Aorta (tissue), 5 donors: ENCODE measurements at places on chromosomes 5 and 9. TPM values are rescaled to one million over a fixed set of nuclear protein-coding genes. Genes with fewer than 3 reads are reported as not detected.

GRCh38 chr5:74693191-74693590 lies 8.2 kb downstream of the HEXB start:
- no peak for DNase-seq

DNA sequence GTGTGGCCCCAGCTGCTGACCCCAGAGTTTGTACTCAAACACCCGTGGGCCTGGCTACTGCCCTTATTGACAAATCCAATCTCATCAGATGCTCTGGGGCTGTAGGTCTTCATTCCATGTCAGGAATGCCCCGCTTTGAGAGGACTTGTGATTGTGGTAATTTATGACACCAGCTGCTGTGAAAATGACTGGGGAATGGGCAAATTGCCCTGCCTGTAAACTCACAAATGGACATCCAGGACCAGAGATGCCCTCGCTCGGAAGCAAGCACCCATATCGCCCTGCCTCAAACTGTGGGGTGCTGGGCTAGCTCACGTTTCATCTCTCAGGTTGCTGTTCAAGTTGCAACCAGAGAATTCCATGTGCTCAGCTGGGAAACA lies 225.9 kb upstream of the MAP3K1 start:
- no peak for DNase-seq

LIX1 gene
- not detected for total RNA-seq

DNA sequence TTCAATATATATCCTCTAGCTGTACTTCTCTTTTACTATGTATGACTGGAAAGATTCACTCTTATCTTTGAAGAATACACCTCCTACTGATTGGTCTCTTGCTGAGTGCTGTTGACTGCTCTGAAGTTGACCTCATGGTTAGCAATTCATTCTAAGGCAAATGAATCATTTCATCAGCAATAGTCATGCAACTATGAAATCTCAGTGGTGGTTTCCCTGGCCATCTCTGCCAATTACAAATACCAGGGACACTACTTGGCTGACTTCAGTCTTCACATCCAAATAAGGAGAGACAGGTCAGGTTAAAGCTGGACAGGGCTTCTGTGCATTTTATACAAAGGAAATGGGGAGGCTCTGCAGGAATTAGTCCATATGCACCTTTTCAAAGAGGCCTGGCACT lies 333.5 kb upstream of the ACTBL2 start:
- no peak for DNase-seq

- DNase-seq = no peak
These were observed 160.0 kb downstream of the C9orf152 start for GRCh38 chr9:110047955-110048402.

GRCh38 chr5:37626266-37626665 lies 213.6 kb downstream of the GDNF start:
- no peak for DNase-seq

LRRC70 gene
- 9.6 TPM for total RNA-seq

DNA sequence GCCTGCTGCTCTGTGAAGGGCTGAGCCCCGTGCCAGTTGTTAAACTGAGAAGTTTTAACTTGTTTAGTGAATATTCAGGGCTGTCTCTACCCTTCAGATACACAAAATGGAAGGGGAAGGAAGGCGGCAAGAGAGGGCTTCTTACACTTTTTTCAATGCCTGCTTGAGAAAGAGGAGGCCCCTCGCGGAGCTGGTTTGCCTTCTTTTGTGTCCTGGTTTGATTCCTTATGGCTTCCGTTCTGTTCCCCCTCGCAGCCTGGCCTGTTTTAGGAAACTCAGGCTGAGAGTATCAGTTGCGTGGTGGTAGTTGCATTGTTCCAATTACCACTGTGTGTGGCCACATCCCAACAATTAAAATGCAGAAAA lies 1.0 kb downstream of the FAM53C start:
- DNase-seq = no peak

FAM153A gene
- total RNA-seq = not detected

DNA sequence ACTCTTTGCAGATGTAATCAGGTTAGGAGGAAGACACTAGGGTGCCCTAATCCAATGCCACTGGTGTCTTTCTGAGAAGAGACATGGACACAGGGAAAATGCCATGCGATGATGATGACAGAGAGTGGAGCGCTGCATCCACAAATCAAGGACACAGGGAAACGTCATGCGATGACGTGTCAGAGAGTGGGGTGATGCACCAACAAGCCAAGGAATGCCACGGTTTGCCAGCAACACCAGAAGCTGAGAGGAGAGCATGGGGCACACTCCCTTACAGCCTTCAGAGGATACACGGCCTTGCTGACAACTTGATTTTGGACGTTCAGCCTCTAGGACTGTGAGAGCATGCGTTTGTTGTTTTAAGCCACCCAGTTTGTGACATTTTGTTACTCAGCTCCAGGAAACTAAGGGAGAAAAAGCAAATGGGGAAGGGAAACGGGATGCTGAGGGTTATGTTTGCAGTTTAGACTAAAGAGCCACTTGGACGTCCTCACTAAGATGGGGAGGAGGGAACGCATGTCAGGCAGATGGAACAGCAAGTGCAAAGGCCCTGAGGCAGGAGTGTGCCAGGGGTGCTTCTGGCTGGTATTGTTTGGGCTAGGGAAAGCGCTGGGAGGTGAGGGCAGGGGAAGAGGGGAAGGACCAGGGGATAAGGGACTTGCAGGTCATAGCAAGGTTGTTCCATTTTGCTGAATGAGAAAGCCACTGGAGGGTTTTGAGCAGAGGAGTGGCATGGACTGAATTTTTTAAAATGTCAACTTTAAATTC lies 2.5 kb upstream of the TENT4A start:
- no peak for DNase-seq

RMND5B gene
- 35.0 TPM for total RNA-seq

DNA sequence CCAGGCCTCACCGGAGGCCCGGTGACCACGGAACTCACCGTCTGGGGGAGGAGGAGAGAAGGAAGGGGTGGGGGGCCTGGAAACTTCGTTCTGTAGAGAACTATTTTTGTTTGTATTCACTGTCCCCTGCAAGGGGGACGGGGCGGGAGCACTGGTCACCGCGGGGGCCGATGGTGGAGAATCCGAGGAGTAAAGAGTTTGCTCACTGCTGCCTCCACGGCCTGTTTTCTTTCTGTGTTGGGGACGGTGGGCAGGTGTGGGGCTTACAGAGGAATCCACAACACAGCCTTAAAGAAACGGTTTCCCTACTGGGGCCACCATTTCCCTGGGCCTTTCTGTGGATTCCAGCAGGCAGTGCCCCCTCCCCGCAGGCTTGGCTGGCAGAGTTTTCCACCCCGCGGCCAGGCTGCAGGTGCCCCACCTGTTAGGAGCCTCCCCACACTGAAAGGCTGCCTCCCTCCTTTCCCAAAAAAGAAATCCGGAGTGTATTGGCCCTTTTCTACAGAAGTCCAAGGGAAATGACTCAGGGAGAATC lies 80.8 kb downstream of the NTNG2 start:
- peak; percentile 79 for DNase-seq

DNA sequence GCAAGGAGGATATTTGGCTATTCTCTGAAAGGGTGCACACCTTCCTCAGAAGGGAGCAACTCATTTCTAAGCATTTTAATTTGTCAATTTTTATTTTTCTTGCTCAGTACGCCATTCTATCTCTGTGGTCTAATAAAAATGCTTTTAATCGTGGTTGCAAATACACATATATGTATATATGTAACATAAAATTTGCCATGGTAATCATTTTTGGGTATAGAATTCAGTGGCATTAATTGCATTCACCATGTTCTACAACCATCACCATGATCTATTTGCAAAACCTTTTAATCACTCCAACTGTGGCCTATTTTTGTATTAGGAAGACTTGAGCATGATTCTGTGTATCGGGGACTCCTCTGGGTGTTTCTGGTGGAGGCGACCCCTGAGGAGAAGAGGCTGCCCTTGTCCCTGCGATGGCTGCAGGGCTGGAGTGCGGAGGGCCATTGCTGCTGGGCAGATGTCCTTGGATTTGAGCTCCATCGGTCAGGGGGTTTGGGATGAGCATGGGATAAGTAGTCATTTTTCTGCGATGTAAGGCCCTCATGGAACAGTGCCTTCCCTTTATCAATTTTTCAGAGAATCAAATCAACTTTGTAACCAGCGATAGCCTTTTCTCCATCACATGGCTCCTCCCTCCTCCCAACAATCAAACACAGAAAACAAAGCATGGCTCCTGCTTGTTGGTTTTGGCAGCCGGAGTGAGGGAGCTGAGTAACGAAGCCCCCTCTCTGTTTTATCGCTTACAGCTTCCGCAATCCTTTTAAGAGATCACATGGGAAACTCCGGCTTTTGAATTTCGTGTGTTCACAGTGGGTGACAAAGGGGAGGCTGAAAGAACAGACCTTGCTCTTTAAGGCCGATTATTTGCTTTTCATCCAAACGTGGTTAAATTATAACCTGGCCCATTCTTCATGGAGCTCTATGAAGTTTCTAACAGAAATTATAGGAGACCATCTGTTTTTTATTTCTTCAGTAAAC lies 187.3 kb downstream of the TENT4A start:
- no peak for DNase-seq

- peak; percentile 68 for DNase-seq
These were observed 87.3 kb downstream of the LIFR start for GRCh38 chr5:38468978-38469706.

ANKRD31 gene
- 0.16 TPM for total RNA-seq

GRCh38 chr9:69276775-69277174 lies 48.2 kb upstream of the ENTREP1 start:
- DNase-seq = no peak

DNA sequence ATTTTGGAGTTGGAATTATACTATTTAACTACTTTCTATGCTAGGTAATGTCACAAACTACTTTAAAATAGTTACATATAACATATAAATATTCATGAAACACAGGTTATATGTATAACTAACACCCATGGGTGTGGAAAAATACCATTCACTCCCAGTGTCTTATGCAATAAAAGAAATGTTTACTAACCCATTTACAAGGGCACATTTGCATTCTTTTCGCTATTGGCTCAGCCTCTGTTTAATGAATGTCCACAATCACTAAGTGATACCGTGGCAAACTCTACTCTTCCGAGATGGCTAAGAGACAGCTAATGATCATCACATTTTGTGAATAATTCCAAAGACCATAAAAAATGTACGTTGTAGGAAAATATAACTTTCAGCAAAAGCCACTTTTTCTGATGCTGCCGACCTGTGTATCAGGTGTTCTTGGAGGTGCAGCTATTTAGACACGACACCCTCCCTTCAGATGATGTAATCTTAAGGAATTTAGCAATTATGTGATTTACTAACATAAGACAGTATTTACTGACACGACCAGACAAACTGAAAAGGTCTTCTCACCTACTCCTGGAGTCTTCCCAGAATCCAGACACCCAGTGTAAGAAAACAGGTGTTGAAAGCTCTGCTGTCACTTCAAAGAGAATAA lies 121.7 kb upstream of the FAM120A start:
- DNase-seq = no peak

DNA sequence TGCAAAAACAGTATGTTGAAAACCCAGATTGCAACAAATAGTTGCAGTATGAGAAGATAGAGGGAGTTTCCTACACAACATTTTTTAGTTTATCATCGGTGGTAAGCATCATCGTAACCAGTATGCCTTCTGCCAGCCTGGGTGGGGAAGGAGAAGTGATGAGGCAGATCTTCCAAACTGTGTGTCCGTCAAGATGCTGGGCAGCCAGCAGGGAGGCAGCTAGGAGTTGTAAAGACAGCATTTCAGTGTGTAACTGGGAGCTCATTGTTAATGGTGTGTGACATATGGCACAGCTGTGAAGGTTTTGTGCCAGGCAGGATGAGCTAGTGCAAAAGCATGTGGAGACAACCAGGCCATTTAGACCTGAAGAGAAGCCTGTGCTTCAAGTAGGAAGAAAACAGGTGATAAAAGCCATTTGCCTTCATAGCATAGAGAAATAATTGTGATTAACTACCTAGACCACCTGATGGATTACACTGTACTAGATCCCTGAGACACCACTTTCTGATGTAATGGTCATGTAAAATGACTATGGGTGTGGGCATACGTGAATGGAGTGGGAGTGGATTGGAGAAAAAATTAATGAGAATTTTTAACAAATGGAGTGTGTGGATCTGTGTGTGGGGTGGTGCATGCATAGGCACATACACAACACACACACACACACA lies 347.0 kb upstream of the ADAMTSL1 start:
- DNase-seq = no peak

DNA sequence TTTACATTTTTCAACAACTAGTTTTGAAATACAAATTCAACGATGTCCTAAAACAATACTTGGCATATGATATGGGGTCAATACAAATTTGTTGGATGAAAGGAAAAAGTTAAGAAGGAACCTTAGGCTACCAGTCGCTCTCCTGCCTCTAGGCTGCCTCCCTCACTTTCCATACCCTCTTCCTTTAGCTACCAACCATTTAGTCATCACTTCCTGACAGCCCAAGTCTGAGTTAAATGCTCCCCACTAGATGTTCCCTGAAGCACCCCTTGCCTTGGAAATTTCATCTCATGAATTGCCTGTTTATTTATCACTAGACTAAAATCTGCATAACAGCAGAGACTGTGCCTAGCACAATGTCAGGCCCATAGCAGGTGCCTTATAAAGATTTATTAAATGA lies 2.7 kb upstream of the LARS1 start:
- no peak for DNase-seq

GRCh38 chr5:139966856-139967255 lies 76.2 kb downstream of the NRG2 start:
- DNase-seq = no peak

DNA sequence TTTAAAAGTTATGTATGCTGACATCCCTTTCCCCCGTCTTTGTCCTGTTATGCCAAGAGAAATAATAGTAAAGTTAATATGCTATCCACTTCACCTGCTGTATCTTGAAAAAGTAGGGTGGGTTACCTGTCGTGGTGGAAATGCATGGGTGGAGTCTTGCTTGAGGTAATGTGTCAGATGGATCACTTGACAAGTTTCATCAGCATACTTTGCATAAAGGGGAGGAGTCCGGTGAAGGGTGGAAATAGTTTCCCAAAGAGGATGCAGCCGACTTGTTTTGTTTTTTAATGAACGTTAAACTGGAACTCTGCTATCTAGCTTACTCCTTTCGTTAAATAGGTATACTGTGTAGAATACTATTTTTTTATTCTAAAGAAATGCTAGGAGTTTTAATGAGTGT lies 9.0 kb upstream of the DMRT3 start:
- DNase-seq = no peak

CDC23 gene
- 21.1 TPM for total RNA-seq

- DNase-seq = no peak
These were observed 40.5 kb downstream of the NCS1 start for GRCh38 chr9:130212543-130213297.

- no peak for DNase-seq
These were observed 23.7 kb upstream of the ANKH start for GRCh38 chr5:14895301-14895700.

C5orf52 gene
- not detected for total RNA-seq

- no peak for DNase-seq
These were observed 143.9 kb downstream of the DMRTA1 start for GRCh38 chr9:22590336-22591033.

GRCh38 chr5:27682600-27682999 lies 644.2 kb upstream of the CDH9 start:
- DNase-seq = no peak

TIGD6 gene
- total RNA-seq = 3.8 TPM

DNA sequence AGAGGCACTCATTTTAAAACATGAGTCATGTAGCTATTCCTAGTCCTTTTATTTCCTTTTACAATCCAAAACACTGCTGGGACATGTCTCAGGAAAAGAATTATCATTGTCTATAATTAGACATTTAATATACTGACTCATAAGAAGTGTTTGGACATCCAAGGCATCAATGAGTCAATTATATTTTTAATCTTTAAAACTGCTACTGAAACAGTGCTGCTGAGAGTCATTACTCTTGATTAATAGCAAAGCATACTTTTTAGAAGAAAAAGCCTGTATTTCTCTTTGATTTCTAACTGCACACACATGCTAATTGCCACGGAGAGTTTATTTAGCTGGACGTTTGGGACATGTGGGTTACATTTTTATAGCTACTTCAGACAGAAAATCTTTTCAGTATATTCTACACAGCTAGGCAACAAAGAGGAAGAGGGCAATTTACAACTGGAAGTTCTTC lies 1249.0 kb upstream of the CDH18 start:
- DNase-seq = no peak
